ENCODE measurements at places on chromosomes 16 and 17. TPM values are rescaled to one million over a fixed set of nuclear protein-coding genes. Genes with fewer than 3 reads are reported as not detected.

DNA sequence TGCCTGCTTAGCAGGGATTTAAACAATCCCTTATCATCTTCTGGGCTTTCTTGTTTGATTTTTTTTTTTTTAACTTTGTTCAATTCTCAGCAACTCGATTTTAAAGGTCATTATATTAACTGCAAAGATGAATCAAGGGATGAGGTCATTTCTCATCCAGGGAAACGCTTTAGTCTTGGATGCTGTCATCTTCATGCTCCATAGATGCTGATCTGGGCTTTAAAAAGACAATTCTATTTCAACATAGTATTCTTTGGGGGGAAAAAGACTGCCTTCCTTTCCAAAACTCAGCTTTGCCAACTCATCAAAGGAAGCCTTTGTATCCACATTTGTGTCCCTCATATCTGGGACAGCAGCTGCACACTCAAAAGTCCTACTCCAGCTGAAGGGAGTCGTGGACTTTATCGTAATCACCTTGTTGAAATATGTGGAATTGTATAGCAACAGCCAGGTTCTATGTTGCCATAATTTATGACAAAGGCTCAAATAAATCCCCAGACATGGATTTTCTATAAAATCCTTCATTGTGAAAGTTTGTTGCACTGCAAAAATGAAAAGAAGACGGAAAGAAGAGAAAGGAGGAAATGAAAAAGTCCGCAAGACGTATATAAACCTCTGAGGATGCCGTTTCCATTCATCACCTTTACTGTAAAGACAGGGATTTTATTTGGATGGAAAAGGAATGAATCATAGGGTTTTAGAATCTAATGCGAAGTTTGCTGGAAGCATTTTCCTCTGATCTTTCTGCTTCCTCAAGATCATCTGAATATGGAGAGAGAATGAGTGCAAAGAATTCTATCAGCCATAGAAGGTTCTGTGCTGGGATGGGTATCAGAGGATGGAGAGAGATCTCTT is 48.6 kb upstream of the XYLT1 start:
- DNase-seq: no peak

DNA sequence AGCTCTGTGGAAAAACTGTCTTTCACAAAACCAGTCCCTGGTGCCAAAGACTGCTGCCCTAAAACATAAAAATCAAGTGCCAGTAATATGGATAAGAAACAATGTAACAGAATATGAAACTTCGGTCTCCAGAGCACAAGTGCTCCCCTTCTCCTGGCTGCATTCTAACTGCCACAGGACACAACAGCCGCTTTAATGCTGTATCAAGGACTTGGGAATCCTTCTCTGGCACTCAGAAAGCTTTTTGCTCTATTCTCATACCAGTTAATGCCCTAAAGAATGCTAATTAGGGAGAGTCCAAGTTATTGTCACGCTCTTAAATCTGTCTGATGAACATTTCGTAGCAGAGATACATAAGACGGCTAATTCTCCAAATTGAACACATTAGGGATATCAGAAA is 90.9 kb downstream of the PARN start:
- no peak for DNase-seq

GRCh38 chr17:58586009-58586644 is 71.7 kb upstream of the MTMR4 start:
- no peak for DNase-seq

DNA sequence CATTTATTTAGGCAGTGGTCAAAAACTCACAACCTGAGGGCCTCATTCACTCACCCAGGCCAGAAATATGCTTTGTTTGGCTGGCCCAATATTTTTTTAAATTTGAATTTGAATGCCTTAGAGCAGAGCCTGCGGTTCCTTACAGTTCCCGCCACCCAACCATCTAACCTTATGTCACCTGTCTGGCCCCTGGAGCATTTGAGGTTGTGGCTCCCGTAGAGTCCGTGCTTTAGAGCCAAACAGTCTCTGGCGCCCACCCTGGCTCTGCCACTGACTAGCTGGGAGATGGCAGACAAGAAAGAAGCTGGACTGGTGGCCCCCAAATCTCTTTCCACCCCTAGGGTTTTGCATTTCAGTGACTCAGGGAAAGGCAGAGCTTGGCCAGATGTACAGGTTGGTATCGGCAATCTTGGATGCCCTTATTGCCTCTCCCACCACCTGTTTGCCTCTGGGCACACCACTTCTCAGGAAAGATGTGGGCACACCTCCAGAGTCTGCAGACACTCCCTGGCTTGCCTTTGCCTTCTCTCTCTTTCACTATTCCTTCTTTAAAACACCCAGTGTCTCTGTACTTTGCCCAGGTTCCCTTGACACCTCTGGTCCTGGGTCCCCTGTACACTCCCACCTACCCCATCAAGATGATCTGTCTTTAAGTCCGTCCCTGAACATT is 1.9 kb upstream of the MAP3K14 start:
- DNase-seq: no peak

KIF2B gene
- total RNA-seq: not detected

DNA sequence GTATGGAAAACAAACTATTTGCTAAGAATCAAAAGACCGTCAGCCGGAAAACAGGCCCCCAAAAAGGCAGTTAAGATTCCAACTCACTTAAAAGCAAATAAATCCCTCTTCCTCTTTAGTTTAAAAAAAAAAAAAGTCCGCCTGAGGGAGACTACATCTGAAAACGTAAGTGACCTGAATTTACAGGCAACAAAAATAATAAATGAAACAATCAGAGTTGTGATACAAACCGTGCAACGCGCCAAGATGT is 1.1 kb downstream of the KANSL1 start:
- DNase-seq: no peak

TBC1D3 gene
- total RNA-seq: not detected

- DNase-seq: no peak
Observed at GRCh38 chr17:41500131-41500911, 5.1 kb downstream of the KRT13 start.

SLC47A1 gene
- total RNA-seq: 3.1 TPM

DNA sequence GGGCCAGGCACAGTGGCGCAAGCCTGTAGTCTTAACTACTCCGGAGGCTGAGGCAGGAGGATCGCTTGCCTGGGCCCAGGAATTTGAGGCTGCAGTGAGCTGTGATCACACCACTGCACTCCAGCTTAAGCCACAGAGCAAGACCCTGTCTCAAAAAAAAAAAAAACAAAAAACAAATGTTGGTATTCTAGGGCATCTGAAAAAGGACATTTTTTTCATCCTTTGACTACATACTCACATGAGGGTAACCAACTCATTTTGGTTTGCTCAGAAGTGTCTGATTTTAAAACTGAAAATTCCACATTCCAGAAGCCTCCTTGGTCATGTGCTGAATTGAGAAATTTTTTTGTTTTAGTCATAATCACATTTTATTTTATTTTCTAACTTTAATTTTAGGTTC is 12.7 kb upstream of the C16orf82 start:
- DNase-seq: no peak

TEKT1 gene
- total RNA-seq: 1.2 TPM

SDR42E2 gene
- not detected for total RNA-seq

DNA sequence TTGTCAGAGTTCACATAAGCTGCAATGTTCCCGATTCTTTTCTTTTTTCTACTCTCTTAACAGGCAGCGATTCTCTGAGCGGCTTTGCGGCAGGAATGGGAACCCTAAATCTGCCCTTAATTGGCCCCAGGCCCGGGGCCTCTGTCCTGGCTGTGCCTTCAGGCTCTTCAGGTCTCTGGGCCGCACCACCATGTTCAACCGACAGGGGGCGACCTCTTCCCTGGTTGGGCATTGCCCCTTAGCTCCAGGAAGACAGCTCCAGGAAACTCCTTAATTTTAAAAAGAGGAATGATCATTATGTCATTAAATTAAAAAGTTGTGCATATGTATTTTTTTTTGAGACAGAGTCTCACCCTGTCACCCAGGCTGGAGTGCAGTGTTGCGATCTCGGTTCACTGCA is 20.3 kb downstream of the CACNG5 start:
- DNase-seq: no peak

- DNase-seq: no peak
Observed at GRCh38 chr17:3575511-3575910, 17.9 kb upstream of the TRPV3 start.

DNA sequence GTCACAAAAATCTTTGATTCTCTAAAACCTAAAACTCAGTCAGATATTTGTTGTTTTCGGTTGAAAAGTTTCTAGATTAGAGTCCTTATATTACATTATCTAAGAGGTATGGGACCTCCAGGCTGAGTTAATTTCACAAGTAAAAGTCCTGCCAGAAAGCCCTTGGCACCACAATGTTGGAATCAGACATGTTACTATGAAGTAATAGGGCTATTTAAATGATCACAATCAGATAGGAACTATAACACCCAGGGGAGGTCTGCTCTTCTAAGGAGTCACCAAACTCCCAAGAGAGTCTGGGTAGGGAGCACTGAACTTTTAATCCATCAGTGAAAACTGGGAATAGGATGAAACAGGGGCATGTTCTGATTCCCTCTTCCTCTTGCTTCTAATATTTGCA is 54.2 kb downstream of the WIPI1 start:
- no peak for DNase-seq

- DNase-seq: no peak
Observed at GRCh38 chr16:29765167-29766032, 12.7 kb upstream of the ZG16 start.

ARHGAP44 gene
- total RNA-seq: 16.4 TPM

KRT33A gene
- not detected for total RNA-seq

ABHD15 gene
- total RNA-seq: 0.78 TPM

- DNase-seq: no peak
Observed at GRCh38 chr17:80982426-80982974, 9.1 kb upstream of the CHMP6 start.

DNA sequence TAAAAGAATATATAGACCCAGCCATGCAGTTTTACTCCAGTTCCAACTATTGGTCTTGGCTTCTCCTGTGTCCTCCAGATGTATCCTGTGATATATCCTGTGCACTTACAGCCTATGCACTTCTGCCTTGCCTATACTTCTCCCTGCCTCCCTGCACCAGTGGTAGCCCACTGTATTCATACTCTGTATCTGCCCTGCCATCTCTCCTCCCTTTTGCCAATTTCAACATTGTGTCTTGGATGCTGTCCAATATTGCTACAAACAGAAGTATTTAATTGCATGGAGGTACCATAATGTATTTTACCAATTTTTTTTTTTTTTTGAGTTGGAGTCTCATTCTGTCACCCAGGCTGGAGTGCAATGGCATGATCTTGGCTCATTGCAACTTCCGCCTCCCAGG is 242.7 kb downstream of the HAPSTR1 start:
- DNase-seq: no peak

DNA sequence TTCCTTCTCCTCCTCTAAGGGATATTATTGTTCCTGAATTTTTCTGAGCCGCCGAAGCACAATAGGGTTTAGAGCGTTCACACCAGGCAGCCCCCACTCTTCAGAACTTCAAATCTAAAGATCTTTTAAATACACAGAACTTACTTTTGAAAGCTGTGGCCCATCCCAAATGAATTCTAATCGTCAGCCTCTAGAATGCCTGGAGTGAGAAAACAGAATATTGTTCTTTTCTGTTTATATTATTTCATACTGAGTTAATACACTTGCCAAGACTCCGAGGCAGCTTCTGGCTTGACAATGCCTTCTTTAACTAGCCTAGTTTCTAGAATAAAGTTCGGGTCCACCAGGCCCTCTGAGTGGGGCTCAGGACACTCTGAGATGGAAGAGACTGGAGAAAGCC is 405.6 kb downstream of the WWOX start:
- no peak for DNase-seq

KRT16 gene
- total RNA-seq: not detected

DNA sequence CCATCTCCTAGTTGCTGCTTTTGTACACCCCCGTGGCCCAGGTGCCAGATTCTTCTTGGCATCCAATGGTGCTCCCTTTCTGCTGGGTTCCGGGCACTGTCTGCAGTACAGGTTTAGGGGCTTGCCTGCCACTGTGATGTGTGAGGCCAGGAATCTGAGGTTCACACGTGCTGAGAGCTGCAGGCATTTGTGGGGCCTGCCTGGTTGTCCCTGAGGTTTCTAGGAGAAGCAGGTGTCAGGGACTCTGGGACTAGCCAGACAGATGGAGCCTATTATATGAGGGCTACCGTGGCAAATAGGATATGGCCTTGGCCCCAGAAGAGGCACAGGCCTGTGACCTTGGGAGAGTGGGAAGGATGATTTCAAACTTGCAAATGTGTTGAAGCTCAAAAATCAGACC is 29.3 kb downstream of the NDEL1 start:
- DNase-seq: no peak

NOXO1 gene
- total RNA-seq: 0.78 TPM

All from occipital lobe (tissue), 3 donors.